ENCODE measurements at places on chromosomes 1 and 21.

GRCh38 chr1:241950390-241950789 lies 7.2 kb upstream of the BECN2 start:
- DNase-seq, result no peak

DNA sequence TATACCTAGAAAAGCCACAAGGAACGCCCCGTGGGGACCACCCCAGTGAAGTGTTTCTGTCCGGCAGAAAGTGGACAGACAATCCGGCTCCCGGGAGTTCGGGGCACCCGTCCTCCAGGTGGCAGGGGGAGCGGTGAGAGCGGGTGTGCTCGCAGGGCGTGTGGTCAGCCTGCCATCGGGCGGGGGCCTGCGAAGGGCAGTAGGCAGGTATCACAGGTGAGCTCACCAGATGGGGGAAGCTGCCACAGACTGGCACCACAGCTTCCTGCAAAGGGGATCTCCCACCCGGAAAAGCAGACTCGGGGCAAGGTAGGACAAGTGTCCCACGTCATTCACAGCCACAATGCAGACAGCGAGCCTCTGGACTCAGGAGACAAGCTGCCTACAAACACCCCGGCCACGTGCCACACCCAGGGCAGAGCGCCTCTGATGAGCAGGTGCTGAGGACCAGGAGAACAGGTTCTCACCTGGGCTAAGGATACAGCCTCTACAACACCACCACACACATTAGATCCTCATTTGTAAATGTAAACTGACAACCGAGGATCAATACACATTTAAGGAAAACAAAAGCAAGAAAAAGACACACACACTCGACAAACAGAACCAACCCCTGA lies 36.4 kb downstream of the VPS26C start:
- DNase-seq, result no peak

DNA sequence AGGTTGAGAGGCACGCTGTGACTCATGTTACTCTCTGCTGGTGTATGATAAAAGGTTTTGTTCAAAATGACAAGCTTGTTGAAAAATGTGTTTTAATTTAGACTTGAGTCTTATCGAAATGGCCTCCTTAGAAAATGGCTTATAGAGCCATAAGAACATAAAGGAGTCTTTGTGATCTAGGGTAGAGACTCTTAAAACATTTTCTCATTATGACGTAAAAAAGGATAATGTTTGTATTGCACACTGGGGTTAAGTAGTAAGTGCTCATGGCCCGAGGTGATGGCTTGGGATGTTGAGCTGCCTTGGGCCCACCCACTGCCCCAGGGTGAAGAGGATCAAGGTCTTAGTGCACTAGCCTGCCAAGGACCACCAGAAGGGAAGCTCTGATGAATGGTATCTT lies 117.4 kb downstream of the DISC1 start:
- DNase-seq, result no peak

DNA sequence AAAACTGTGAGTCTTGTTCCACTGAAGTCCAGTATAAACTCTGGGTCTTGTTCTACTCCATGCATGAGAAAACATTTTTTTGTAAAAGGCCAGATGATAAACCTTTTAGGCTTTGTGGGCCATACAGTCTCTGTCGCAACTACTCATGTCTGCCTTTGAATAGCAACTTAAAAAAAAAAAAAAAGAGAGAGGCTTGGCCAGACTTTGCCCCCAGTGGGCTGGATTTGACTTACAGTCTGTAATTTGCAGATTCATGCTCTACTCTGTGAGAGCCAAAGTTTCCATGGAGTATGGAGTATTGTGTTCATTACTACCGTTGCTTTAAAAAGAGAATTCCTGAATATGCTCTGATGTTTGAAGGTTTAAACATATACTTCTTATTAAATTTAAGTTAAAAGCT lies 654.9 kb upstream of the PKN2 start:
- no peak for DNase-seq

- no peak for DNase-seq
Observed at GRCh38 chr1:201728731-201729130, 100.2 kb upstream of the IPO9 start.

DNA sequence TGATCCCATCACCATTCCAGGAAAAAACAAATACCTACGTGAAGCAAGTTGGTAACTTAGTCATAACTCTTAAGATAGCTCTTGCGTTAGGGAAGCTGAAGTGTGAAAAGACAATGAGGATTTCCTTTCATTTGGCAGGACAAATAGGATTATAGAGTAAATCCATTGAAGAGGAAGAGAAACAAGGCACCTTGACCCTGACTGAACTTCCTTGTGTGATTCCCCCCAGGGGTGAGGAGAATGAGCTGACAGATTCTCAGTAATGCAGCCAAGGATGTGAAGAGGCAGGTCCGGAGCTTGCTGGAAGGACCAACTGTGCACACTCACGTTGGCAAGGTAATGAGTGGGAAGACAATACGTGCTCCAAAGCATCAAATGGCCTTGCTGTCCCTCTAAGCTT lies 55.0 kb upstream of the HMCN1 start:
- no peak for DNase-seq

GRCh38 chr1:168742994-168743650 lies 14.1 kb upstream of the DPT start:
- DNase-seq, result no peak

- DNase-seq, result no peak
Observed at GRCh38 chr1:55326496-55327243, 111.5 kb upstream of the USP24 start.

- no peak for DNase-seq
Observed at GRCh38 chr1:247906504-247907047, 11.2 kb downstream of the OR2W3 start.

DNA sequence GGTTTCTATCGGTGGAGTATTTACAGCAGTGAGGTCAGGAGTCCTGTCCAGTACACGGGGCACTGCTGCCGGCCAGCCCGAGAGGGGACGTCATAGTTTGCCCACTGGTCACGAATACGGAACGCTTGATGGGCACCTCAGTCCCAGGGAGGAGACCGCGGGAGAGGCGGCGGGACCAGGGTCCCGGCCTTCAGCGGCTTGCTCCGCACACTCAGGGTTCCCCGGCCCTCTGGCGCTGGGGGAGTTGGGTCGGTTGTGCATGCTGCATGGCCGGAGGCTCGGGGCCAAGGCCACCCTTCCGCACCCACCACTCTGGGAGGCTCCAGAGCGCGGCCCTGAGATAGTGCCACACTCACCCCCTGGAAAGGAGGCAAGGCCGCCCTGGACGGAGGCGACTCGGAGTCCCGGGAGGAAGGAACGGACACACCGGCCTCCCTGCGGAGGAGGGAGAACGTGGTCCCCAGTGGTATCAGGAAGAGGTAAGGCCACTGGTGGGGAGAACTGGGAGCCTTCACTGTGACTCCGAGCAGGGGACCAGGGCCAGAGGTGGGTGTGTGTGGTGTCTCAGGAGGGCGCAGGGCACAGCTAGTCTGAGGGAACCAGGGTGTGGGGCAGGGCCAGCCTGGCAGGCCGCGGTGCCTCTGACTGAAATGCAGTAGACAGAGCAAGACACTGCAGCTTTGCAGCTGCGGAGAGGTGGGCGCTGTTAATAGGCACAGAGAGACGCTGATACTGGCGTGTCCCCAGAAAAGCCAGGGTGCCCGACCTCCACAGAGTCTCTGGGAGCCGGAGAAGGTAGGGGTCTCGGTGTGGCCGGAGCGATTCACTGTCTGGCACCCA lies 28.6 kb upstream of the PRSS38 start:
- no peak for DNase-seq

DNA sequence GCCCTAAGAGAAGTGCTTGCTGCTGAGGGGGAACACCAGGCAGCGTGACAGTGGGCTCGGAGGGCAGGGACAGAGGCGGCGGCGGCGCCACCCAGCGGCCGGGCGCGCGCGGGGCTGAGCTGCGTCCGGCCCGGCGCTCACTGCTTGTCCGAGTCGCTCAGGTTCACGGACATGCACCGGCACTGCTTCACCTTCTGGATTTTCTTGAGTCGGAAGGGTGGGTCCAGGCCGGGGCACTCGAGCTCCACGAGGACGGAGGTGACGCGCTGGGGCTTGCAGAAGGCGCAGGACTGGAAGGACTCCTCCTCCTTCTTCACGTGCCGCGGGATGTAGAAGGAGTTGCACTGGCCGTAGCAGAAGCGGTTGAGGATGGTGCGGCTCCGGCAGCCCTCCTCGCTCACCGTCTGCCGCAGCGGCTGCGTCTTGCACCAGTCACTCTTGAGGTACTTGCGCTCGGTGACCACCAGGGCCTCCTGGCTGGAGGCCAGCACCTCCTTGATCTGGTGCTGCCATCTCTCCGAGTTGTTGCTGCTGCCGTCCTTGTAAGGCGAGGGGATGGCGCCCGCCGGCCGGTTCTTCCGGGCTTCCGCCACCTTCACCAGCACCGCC lies 119.0 kb downstream of the GREM2 start:
- DNase-seq, result peak; percentile 31

DNA sequence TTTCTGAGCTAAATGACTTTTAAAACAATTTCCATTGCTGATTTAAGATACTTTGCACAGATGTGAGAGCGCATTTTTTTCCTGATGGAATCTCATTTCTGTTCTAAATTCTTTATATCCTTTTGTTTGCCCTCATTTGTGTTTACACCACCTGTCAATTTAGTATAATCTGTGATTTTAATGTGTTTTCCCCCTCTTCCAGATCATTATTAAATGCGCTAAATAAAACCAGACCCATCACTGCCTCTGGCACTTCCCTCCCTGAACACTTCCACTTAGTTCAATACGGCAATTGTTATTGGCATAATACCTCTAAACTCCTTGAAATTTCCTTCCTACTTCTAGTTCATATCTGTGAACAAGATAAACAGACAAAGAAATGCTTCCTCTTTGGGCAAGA lies 186.9 kb upstream of the ADGRL2 start:
- DNase-seq, result no peak

- no peak for DNase-seq
Observed at GRCh38 chr1:52186449-52186848, 44.6 kb downstream of the ZFYVE9 start.

DNA sequence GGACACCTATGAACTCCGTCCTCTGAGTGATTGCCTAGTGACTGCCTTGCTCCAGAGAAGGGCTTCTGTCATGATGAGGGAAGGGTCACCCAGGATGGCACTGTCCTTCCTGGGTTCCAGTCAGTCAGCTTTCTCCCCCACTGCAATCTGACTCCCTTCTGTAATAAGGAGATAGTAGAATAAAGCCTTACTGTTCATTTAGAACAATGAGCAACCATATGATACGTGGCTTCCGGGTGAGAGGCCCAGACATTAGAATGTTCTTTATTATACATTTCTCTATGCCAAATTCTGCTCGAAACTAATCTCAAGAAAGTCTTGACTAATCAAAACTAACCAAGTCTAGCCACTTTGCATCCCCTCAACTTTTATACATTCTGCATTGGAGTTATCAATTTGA lies 8.5 kb upstream of the MTMR11 start:
- DNase-seq, result no peak

GRCh38 chr1:77438236-77438913 lies 156.6 kb downstream of the AK5 start:
- no peak for DNase-seq

DNA sequence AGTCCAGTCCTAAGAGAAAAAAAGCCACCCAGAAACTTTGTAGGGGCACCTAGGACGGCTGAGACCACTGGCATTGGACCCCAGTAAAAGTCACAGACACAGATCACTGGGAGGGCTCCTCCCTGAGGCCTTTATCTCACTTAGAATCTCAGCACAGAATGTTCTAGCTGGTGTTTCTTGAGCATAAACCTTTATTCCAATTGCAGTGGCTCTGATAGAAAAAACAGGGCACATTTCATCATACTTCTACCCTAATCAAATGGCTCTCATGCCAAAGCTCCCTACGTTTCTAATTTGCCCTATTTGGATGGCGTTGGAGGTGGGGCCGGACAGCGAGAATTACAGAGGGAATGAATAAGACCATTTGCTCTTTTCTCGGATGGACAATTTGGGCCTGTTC lies 53.8 kb downstream of the NGF start:
- no peak for DNase-seq

DNA sequence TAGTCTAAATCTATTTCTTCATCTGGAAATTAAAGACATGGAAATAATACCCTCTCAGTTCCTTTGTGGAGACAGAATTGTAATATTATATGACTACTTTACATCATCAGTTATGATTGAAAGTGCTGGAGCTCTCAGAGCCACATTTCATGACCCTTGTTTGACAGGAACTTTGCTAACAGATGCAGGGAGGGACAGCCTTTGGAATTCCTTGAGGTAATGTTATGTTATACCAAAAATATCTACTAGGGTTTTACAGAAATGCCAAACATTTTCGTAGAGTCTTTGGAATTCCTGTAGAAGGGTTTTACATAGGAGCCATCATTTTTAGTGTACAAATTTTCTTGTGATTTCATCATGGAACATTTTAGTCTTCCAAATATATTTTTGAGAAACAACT lies 57.4 kb upstream of the ADAMTS5 start:
- DNase-seq, result no peak

DNA sequence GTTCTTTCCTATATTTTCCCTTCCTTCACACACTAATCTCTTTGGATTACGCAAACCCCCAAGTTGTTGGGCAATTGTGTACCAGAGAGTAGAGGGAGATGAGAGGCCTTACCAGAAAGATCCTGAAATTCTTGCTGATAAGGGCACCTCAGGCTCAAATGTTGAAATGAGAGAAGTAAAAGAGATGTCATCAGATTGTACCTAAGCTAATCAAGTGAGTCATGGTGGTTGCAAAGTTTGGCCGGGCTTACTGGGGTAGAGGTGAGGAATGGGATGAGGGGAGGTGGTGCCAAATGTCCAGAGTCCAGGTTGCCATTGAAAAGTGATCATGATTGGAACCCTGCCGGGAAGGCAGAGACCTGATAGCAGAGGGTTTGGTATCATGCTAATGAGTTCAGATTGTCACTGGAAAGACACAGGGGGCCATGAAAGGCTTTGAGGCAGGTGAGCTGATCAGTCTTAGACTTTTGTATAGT lies 43.1 kb downstream of the OPTC start:
- DNase-seq, result no peak

GRCh38 chr21:45301521-45302081 lies 13.9 kb upstream of the POFUT2 start:
- DNase-seq, result no peak

DNA sequence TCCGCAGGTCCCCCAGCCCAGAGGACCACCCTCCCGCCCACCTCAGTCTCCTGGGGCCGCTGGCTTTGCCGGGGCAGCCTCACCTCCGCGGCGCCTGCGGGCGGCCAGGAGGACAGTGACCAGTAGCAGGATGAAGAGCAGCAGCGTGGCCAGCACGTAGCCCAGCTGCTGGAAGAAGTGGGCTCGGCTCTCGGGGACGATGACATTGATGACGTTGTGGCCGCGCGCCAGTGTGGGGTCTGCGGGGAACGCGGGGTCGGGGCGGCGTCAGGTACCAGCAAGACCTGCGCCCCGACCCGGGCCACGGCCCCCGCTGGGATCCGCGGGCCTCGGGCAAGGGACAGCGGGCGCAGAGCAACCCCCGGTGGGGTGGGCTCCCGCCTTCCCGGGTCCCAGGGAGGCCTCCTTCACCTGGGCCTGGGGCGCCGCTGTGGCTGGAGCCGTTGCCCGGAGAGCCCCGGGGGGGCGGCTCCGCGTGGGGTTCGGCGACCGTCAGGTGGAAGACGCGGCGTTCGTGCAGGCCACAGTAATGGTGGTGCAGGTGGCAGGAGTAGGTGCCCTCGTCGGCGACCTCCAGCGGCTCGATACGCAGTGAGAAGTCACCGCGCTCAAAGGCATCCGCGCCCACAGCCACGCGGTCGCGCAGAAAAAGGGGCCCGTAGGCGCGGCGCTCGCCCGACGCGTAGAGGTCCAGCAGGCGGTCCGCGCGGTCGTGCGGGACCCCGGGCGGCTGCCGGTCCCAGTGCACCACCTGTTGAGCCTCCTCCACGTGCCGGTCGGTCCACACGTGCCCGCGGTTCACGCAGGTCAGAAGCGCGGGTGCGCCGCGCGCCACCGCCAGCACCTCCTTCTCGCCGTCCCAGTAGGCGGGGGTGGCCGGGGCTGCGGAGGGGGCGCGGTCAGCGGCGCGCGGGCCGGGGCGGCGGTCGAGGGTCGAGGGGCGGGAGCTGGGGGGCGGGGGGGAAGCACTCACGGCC lies 3.8 kb downstream of the MXRA8 start:
- peak; percentile 59 for DNase-seq
